Prostate gland (tissue), 2 donors: ENCODE measurements at places on chromosomes 4 and X.
A peak's percentile ranks its signal among the peaks of the same experiment; 100 is the strongest.

- DNase-seq: no peak
These were observed 88.0 kb downstream of the IRF2 start for GRCh38 chr4:184386271-184386781.

GRCh38 chrX:107753187-107753586 is 22.4 kb downstream of the TSC22D3 start:
- DNase-seq: no peak

DNA sequence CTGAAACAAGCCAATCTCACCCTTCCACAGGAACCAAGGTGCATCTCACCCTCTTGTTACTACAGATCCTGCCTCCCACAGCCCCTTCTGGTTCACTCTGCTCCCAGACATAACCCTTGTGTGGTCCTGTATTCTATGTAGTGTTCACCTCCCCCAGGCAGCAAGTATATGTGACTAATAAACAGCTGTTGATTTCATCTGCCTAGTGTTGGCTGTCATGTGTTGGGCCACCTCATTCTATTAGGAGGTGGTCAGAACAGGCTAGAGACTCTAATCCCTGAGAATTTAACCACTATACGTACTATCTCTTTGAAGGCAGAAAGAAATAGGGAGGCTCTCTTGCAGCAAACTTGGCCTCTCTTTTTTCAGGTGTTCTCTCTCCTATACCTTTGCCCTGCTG is 134.3 kb upstream of the RPL34 start:
- DNase-seq: no peak

DNA sequence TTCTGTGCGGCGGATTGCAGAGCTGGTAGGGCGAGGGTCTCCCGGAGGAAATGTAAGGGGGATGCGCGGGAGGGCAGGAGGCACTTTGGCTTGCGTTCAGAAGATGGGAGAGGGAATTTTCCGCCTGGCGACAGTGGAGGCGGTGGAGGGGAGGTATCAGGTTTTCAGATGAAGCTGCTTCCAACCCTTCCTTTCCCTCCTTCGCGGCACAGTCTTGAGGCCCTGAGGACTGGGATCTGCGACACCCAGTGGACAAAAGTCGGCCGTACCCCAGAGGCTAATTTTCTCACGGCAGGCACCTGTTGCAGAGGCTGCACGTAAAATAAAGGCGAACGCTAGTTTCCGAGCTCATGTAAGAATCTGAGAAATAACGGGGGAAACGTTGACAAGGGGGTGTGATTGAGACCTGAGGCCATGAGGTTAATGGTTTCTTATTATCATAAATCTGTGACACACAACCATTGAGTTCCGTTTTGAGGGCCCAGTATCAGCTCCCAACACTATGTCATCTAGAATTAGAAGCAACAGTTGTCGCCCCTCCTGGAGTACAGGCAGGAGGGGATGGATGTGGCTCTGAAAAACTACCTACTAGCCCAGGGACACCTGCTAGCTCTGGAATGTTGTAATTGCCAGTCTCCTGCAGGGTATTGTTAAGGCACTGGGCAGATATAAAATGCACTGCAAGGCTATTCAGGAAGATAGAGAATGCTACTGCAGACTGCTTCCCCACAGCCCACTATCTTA is 1.1 kb downstream of the ZCCHC18 start:
- DNase-seq: peak; percentile 33

DNA sequence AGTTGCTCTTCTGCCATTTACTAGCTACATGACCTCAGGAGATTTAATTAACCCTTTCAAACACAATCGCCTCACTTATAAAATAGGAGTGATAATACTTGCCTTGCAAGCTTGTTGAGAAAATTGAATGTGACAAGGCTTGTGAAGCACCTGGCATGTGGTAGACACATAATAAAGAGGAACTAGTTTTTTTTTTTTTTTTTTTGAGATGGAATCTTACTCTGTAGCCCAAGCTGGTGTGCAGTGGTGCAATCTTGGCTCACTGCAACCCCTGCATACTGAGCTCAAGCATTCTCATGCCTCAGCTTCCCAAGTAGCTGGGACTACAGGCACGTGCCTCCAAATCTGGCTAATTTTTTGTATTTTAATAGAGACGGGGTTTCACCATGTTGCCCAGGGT is 73.7 kb upstream of the STIM2 start:
- DNase-seq: no peak

GRCh38 chrX:120305531-120306141 is 5.6 kb downstream of the TMEM255A start:
- DNase-seq: no peak

DNA sequence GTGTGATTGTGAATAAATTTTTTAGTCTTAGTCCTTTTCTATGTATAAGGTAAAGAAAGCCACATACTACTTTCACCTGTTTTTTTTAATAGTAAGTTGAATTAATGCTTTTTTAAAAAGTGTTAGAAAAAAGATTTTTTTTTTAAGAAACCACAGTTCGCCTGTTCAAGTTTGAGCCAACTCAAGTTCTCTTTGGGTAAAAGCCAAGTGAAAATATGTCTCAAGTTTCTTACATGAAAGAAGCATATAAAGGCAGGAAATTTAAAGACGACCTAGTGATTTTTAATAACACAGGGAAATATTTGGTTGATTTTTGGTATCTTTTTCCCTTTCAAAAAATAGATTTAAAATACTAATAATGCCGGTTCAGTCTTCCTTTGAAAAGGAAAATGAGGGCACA is 369.9 kb upstream of the NR3C2 start:
- no peak for DNase-seq

DNA sequence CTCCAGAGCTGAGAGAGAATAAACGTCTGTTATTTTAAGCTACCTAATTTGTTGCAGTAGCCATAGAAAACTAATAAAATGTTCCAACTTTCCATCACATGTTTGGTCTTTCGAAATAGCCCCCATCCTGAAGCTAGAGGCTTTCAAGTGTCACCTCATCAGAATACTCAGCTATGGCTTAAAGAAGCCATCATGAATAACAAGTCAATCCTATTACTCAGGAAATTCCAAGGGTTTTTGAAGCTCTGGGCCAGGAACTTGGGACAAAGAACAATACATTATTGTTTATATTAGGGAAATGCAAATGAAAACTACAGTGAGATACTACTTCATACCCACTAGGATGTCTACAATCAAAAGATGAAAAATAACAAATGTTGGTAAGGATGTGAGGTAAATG is 42.2 kb downstream of the TBCK start:
- no peak for DNase-seq

GRCh38 chr4:178665916-178666315 is 1223.7 kb upstream of the AGA start:
- DNase-seq: no peak
